ENCODE measurements at places on chromosomes 5 and 9.

- no peak for DNase-seq
These were observed 43.4 kb downstream of the NKX2-5 start for GRCh38 chr5:173191561-173191960.

DNA sequence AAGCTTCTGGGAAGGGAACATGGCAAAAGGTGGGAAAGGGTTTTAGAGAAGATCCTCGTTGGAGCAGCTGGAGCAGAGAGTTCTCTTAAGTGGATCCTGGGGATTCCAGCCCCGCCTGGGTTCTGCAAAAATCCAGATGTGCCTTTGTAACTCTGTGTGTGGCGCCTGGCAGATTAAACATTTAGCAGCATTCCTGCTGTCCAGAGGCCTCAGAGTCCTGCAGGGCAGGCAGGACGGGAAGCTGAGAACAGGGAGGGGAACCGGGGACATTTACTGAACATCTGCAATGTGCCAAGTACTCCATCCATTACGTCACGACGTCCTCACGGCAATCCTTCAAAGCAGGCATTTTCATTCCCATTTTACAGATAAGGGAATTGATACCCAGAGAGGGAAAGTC is 6.0 kb downstream of the EIF4E1B start:
- peak; percentile 24 for DNase-seq

GRCh38 chr9:128340691-128341434 is 536 bp downstream of the SLC27A4 start:
- no peak for DNase-seq

- no peak for DNase-seq
These were observed 79.5 kb upstream of the NFIL3 start for GRCh38 chr9:91502913-91503672.

DNA sequence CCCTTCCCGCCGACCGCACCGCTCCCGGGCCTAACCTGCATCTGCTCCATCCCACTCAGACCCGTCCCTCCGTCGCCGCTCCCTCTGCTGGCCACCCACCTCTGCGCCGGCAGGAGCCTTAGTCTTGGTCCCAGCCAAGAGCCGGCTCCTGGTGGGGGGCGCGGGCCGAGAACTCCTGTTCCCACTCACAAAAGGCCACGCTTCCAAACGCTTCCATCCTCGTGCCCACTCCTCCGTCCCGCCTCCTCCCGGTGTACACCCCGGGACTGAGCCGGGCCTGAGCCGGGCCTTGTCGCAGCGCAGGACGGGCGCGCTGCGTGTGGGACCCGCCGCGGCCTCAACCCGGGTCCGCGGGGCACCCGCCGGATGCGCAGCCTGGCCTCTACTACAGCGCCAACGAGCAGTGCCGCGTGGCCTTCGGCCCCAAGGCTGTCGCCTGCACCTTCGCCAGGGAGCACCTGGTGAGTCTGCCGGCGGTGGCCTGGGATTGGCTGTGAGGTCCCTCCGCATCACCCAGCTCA is 7.5 kb downstream of the ADAMTS13 start:
- peak; percentile 10 for DNase-seq

GRCh38 chr5:180908998-180909731 is 10.2 kb downstream of the BTNL8 start:
- DNase-seq: no peak

DNA sequence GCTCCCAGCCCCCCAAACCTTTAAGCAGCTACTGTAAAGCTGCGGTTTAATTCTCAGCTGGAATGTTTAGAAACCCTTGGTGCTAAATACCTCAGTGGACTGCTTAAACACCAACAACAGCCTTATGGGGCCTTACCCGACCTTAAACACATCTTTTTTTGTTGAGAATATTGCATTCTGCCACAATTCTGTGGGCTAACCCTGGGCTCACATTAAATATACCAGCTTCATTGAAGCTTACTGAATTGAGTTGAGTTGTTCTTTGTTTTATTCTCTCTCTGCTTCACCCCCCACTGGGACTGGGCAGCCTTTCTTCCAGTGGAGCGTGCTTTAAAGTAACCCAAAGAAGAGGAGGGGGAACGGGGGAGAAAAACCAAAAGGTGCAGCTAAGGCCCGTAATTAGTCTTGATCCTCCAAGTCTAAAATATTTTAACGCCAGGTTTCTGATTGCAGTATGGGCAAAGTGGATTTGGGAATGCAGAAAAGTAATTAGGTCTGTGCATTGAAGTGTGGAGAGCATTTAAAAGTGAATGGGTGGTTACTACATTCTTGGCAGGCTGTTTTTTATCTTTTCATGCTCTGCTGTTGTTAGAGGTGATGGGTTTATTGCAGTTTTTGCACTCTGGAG is 281.2 kb downstream of the NR2F1-AS1 start:
- DNase-seq: no peak

DNA sequence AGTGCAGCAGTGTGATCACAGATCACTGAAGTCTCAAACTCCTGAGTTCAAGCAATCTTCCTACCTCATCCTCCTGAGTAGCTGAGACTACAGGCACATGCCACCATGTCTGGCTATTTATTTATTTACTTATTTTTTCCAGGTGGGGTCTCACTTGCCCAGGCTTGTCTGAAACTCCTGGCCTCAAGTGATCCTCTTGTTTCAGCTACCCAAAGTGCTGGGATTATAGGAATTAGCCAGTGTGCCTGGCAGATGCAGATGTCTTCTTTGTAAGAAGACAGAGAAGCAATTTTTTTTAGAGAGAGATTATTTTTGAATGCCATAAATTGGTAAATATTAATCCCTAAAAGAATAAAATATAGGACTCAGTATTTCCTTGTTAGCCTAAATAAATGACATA is 54.3 kb downstream of the CHSY3 start:
- no peak for DNase-seq

- no peak for DNase-seq
These were observed 10.1 kb upstream of the MARVELD2 start for GRCh38 chr5:69404659-69405330.

- peak; percentile 58 for DNase-seq
These were observed 5.1 kb upstream of the SMIM15 start for GRCh38 chr5:61167382-61167781.

DNA sequence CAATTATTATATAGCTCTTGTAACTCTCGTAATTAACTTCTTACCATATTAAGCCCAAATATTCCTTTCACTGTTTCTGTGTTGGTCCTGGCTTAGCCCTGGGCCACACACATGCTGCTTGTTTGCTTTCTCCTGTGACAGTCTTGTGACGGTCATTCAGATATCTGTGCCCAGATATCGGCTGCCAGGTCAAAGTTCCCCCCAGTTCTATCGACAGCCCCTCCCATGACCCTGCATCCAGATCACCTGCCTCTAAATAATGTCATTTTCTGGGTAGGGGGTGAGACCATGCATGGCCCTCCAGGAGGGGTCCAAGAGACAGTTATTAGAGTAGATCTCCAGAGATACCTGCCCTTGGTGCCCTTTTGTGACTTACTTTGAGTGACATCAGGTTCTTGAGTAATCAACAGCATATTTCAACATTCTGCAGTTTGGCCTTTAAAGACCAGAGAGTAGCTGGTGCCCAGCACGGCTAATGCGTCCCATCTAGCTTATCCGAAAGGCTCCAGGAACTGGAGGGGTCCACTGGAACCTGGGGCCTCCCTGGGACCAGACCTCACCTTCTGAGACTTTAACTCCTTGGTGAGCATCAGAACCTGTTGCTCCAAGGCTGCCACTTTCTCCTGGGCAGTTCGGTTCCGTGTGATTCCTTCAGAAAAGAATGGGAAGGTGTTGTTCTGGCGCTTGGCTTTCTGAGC is 26.9 kb downstream of the TBC1D2 start:
- DNase-seq: no peak

GRCh38 chr5:6180231-6180872 is 198.0 kb downstream of the MED10 start:
- DNase-seq: no peak

GRCh38 chr9:68780720-68781119 is 75.7 kb downstream of the PIP5K1B start:
- no peak for DNase-seq

DNA sequence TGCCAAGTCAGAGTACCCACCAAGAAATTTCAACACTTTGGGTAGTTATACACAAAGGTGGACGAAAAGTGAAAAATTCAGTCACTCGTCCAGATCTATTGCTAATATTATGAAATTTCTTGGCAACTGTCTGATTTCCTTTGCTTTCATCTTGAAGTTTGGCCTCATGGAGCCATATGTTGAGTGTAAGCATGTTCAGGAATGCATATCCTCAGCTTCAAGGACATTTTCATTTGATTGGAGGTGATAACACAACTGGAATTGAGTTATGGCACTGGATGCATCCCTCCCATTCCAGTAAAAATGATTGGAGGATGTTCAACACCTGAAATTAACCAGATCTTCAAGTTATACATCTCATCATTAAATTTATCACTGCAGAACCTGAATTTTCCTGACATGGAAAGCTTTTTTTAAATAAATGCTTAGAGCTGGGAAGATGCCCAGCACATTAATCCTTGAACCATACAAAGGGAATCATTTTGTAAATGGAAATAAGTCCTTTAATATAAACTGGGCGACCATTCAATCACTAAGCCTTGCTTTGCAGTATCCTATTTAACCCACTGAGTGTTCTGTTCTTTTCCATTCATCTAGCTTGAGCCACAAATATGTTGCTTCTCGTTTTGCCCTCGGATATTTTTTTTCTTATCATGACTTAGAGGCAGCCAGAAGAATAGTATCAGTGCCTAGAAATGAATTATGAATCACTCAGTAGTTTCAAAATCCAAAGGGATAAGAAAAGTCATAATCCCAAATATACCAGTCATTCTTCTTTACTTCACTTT is 273.7 kb upstream of the PIK3R1 start:
- DNase-seq: peak; percentile 56

DNA sequence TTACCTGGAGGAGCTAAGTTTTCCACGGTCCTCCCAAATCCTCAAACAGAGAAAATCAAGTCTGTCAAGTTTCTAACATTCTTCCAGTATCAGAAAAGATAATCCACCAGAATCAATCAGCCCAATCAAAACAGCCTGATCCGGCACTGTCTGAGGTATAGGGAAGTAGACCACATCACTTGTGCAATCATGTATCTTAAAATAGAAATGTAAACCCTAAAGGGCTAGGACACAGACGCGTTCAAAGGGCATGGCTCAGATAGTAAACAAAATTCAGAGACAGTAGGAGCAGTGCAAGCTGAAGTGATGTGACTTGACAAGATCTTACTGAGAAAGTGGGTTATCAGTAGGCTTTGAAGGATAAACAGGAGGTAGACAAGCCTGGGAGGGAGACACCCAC is 252.4 kb upstream of the DAPK1 start:
- DNase-seq: no peak

GRCh38 chr9:99182356-99182755 is 39.4 kb downstream of the ALG2 start:
- DNase-seq: no peak

GRCh38 chr9:88759364-88759763 is 224.4 kb downstream of the NXNL2 start:
- DNase-seq: no peak

DNA sequence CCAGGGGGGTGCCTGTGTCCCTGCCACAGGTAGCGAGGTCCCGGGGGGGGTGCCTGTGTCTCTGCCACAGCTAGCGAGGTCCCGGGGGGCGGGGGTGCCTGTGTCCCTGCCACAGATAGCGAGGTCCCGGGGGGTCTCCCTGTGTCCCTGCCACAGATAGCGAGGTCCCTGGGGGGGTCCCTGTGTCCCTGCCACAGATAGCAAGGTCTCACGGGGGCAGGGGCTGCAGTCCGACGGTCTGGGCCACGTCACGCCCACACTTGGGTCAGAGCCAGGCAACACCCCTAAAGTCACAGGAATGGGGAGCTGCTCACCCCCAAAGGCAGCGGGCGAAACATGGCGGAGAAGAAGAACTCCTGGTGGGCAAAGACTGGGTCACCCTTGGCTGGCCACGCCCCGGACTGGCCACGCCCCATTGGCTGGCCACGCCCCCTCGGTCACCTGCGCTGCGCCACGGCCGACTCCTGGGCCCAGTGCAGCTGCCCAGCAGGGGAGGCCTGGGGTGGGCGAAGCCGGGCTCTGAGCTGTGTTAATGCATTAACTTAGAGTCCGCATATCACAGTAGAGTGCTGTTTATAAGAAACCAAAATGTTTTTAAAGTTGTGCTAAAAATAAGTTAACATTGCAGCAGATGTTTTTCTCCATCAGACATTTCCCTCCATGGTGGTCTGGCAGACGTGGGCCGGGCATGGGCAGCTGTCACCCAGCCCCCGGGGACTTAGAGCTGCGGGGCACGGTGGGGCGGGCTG is 7.0 kb downstream of the NOXA1 start:
- no peak for DNase-seq

DNA sequence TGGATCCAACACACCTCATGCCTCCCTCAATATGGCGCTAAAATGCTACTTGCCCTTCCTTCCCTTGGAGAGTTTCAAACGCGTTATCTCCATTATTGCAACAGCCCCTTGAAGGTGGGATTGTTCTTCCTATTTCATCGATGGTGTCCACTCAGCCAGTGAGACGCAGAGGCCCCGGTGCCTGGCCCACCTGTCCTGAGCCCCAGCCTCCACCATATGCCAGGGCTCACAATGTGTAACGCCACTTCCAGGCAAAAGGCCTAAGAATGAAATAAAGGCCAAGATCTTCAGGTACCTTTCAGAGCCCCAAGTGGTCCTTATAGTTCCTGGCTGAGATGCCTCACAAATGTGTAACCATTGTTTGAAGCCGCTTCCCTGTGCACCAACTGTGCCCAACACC is 170.7 kb upstream of the PHYKPL start:
- no peak for DNase-seq

DNA sequence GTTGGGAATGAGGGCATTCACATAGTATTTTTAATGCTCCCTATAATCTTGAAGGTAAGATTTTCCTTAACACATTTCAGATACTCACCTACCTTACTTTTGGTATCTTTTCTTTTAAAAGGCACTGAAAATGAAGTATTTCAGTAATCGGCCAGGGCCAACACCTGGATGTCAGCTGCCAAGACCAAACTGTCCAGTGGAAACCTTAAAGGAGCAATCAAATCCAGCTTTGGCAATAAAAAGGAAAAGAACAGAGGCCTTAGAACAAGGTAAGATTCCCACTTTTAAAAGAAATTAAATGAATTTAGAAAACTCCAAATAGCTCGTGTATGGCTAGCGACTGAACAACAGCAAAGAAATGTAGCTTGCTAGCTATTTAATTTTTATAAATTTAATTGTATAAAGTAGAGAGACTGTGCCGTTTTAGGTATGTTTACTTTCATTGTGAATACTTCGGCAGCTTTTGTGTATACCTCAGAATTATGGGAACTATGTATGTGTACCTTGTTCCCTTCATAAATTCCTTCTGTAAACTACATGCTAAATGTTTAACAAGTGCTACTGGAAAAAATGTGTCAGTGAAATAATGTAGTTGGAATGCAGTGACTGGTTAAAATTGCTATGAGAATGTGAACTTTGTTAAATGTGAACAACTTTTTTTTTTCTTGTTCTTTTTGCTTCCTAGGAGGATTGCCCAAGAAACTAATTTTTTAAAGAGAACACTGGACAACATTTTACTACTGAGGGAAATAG is 41.9 kb downstream of the CDK7 start:
- peak; percentile 70 for DNase-seq

DNA sequence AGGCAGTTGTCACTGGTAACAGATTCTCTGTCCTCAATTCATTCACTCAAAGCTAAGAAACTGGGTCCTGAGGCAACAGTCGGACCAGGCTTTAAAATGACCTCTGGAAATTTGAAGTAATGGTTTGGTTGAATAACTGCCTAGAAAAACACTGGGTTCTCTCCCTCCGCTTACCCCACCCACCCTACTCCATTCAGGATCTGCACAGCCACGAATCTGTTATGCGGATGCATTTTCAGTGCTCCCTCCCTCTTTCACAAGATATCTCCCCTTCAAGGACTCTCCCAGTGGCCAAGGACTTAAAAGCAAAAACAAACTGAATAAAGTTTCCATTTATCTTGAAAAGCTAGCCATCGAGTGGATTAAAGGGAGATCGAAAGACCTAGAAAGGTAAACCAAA is 260.2 kb upstream of the ANKRD55 start:
- DNase-seq: no peak

GRCh38 chr9:14221119-14221518 is 92.8 kb downstream of the NFIB start:
- DNase-seq: no peak

Data from adipocyte (in vitro differentiated cells).